ENCODE measurements at places on chromosomes 12 and 14.
A peak's percentile ranks its signal among the peaks of the same experiment; 100 is the strongest.

DNA sequence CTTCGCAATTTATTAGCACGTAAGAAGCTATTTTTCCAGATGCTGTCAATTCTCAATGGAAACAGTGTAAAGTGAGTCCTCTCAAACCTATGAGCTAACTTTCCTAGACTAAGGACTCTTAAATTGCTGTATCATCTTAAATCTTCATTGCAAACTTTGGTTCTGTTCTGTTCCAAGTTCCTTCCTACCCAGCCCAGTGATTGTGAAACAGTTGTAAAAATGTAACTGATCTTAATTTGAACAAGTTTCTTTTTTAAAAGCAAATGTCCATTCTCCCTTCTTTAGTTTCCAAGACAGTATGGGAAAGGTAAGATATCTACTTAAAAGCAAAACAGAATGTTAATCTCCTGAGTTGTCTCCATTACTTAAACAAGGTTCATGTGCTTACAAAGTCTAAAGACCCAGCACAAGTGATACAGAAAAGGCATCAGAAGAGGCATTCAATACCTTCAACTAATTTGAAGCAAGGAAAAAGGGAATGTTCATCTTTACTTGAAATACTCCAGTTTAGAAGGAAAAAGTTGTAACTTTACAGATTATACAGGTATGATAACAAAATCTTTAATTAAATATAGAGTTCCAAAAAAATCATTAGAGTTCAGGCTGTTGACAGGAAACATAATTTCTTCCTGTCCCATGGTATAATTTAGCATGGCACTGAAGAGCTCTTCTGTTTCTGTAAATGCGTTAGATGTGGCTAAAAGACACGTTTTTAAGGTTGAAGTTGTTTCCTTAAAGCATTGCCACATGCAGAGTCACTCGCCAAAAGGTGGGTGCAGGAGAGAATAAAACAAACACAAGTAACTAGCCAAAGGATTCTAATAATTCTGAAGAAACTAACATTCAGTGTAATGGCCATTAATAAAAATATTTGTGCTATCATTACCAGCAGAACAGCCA, 101.5 kb upstream of the USP15 start:
- DNase-seq, result no peak

DNA sequence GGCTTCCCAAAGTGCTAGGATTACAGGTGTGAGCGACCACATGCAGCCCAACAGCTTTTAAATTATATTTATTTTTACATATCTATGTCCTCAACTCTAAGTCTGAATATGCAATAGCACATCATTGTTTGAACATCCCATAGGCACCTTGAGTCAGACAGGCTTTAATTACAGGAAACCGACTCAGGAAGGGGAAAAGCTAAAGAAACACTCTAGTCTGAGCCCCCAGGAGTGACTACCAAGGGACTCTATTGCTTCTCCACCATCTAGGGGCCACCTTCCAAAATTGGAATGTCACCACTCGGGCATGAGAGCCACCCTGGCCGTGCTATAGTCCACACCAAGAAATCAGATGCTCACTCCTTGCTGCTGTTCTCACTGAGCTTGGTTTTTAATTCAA, 14.0 kb upstream of the MFAP5 start:
- no peak for DNase-seq

GRCh38 chr12:106080041-106080790, 58.5 kb downstream of the NUAK1 start:
- DNase-seq, result peak; percentile 99

GRCh38 chr14:81235096-81235495, 14.3 kb upstream of the GTF2A1 start:
- DNase-seq, result no peak

DNA sequence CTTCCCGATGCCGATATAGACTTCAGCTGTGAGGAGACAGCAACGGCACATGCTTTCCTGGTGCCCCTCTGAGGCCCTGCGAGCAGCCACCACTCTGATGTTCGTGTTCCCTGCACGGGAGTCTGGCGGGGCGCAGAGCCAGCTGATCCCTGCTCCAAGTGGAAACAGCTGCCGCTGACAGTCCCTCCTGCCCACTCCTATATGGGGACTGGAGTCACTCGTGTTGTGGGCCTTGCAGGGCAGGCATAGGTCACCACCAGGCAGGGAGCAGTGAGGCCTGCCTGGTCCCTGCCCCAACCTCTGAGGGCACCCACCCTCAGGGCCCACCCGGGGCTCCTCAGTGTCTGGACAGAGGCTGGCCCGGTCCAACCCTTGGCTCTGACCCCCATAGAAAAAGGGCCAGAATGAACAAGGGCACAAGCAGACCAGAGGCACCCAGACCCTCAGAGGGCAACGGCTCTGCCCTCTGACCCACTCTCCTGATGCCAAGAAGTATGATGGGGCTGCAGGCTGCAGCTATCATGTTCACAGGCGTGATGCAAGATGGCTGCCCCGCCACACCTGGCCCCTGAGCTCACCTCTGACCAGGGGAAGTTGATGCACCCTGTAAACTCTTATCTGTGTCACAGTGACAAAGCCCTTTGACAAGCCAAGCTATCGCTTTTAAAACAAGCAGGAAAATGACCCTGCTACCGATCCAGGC, 181.6 kb downstream of the CALM1 start:
- DNase-seq, result no peak

GRCh38 chr14:59463787-59464485, 1.2 kb downstream of the GPR135 start:
- no peak for DNase-seq

DNA sequence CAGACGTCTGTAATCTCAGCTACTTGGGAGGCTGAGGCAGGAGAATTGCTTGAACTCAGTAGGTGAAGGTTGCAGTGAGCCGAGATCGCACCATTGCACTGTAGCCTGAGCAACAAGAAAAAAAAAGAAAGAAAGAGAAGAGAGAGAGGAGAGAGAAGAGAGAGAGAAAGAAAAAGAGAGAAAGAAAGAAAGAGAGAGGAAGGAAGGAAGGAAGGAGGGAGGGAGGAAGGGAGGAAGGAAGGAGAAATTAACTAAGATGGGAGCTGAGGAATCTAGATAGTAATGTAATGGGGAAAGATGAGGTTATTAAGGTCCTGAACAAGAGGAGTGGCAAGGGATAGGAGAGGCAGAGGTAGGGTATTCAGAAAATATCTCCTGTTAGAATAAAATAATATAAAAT, 17.4 kb upstream of the SGPP1 start:
- no peak for DNase-seq

DNA sequence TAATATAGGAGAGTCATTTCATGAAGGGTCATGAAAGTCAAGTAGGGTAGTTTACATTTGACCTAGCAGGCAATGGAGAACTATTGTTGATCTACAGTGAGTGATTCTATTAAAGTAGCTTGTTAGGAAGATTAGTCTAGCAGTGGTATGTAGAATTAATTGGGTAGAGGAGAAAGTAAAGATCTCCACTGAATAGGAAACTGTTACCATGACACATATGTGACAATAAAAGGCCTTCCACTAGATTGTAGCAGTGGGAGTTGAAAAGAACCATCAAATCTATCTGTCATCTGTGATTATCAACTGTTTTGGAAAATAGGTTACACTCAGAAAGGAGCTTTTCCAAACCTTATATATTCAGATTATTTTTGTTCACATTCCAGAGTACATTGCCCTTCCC, 92.3 kb downstream of the SOX5 start:
- DNase-seq, result no peak

GRCh38 chr12:117456076-117456475, 94.7 kb upstream of the NOS1 start:
- DNase-seq, result no peak

DNA sequence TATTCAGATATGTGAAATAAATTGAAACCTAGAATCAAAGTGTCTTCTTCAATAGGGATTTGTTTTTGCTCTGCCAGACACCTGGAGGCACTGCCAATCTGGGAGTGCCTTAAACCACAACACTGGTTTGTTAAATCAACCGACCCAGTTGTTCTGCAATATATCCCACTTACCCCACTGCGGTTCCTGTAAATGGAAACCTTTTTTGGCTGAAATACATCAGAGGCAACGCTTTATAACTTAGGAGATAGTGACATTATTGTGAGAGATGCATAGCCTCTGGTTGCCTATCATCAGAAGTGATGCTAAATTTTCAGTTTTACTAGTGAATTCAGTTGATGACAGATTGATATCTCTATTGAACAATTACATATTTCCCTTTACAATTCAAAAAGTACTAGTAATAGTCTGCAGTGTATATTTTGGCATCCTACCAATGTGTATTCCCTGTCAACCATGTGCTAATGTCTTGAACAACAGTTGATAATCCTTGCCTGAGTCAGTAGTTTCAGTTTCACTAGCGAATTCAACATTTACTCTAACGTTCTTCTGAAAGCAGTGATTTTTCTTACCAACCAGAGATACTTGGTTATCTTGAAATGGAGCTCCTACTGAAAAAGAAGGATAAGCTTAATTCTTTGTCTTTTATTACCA, 30.5 kb downstream of the PPP2R5C start:
- DNase-seq, result peak; percentile 58

DNA sequence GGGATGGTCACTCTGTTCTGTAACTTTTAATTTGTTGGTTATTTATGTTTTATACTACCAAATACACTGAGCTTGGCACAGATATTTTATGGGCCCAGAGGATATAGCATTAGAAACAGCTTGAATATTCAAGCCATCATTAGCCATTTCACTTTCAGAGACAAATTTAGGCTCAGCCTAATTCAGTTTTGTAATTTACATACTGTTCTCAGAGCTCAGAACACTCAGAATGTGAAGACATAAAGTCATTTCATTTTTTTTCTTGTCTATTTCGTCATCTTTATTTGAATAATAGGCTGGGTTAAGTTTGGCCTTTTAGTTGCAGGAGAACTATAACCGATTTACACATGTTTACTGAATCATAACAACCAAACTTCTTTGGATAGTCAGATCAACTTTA, 361.7 kb downstream of the SNAPC1 start:
- DNase-seq, result no peak

DNA sequence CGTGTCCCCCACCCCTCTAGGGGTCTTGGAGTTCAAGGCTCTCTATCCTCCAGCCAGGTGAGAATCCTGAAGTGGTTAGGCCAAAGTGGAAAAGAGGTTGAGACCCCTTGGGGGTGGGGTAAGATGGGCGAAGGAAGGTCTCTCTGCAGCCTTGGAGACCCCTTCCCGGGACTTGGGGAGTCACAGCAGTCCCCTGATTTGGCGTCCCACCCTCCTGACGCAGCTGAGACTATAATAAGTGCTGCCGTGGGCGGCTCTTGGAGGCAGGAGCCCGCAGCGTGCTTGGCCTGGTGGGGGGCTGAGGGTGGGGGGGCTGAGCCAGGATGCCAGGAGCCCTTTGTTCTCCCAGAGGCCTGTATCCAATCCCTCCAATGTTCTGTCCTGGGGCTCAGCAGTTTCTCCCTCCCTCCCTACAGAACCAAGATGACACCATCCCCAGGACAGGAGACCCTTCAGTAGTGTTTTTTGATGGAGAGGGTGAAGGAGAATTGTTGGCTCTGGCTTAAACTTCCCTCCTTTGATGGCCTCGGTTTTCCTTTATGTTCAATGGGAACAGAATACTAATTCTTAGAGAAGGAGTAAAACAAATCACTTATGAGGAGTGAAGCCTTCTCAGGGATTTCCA, 1.5 kb upstream of the AGAP2 start:
- DNase-seq, result no peak

DNA sequence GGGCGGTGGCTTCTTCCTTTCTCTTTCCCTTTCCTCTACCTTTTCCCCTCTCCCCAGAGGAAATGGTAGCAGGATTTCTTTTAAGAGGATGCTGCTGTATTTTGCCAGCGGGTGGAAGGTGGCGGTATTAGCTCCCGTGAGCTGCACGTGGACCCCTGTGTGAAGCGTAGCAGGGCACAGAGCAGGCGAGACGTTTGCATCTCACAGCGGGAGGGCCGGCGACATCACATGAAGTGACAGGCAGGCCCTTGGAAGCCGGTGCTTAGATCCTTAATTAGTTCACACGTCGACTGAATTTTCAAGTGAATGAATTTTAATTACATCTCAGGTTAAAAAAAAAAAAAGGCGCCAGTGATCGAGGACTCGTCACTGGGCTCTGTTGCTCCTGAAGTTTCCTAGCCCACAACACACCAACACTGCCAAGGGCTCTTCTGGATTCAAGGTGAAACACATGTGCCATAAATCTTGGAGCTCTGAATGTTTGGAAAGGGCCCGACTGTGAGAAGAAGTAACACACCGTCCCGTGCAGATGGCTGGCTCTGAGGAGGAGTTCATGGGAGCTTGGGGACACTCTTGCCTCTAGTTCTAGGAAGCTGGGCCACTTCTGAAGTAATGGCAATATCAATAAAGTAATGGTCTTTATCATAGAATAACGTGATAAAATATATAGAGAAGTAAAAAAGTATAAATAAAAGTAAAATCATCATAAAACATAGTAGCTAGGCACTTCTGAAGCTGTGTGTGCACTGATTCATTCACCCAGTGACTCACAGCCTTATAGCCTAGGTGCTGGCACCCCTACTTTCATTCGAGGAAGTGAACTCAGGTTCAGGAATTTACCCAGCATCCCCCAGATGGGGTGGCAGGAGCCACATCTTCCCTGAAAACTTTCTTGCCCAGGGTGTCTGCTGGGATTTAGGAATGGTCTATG, 75.3 kb downstream of the AACS start:
- DNase-seq, result peak; percentile 76

- DNase-seq, result no peak
Measured at GRCh38 chr12:49664591-49665239, 41.4 kb downstream of the PRPF40B start.

- DNase-seq, result peak; percentile 57
Measured at GRCh38 chr12:127401005-127401404, 866.0 kb upstream of the TMEM132C start.

DNA sequence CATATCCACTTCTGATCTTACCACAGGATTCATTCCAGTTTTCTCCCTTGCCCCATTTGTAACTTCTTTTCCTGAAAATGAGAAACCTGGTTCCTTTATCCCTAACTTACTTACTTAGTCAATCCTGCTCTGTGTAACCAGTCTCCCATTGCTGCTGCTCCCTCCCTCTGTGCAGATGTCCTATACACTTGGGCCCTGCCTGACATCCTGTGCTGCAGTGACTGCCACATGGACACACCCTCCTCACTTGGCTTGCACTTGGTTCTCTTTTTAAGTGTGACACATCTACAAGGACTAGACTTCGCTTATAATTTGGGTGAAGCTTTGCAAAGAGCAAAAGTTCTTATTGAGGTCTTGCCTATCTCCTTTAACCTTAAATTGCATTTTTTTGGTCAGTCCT, 51.4 kb downstream of the FGD4 start:
- no peak for DNase-seq

- peak; percentile 54 for DNase-seq
Measured at GRCh38 chr12:63668028-63668799, at the start of gene DPY19L2. Gene DPY19L2, minus strand, starts transcription at chr12:63668493. Its CDS starts 100 bp downstream, at chr12:63668393.

GRCh38 chr14:95307402-95308041, 12.2 kb downstream of the CLMN start:
- no peak for DNase-seq

GRCh38 chr12:1351926-1352325, 242.5 kb downstream of the FBXL14 start:
- DNase-seq, result peak; percentile 62

DNA sequence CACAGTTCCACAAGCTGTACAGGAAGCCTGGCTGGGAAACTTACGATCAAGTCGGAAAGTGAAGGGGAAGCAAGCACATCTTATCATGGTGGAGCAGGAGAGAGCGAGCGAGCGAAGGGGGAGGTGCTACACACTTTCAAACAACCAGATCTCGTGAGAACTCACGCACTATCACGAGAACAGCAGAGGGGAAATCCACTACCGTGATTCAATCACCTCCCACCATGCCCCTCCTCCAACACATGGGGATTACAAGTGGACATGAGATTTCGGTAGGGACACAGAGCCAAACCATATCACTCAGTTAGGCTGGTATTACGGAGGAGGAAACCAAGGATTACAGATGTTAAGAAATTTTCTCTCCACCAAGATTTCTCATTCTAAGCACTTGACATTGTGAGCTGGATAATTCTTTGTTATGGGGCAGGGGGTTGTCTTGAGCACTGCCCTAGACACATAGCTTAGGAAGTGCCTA, 262.0 kb upstream of the G2E3 start:
- no peak for DNase-seq

All from AG10803 (cell line).